ENCODE measurements at places on chromosomes 11 and 22.

DNA sequence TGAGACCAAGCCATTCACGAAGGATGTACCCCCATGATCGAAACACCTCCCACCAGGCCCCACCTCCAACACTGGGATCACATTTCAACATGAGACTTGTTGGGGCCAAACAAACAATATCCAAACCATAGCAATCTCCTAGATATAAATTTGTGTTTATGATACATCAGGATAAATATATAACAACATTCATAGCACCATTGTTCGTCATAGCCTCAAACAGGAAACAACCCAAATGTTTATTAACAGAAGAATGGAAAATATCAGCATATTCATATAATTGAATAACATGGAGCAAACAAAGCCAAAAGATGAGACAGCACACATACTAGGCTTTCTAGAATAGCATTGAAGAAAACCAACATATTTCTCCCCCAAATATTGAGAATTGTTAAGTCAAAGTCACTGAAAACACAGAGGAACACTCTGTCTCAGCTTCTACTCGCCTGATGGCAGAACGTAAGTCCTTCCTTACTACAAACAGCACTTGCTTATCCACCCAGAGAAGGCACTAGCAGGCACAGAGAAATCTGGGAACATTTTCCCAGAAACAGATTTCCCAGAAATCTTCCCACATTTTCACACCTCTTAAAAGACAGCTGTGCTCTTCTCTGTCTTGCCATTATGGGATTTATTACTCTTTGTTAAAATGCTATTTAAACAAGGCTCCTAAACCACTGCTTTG is 8.1 kb upstream of the GDPD4 start:
- no peak for DNase-seq

GRCh38 chr11:66066751-66067150 is 3.3 kb upstream of the PACS1 start:
- no peak for DNase-seq

GRCh38 chr11:55732936-55733335 is 40.3 kb upstream of the OR5D13 start:
- no peak for DNase-seq

GRCh38 chr11:123344790-123345357 is 85.2 kb upstream of the GRAMD1B start:
- DNase-seq: no peak

DNA sequence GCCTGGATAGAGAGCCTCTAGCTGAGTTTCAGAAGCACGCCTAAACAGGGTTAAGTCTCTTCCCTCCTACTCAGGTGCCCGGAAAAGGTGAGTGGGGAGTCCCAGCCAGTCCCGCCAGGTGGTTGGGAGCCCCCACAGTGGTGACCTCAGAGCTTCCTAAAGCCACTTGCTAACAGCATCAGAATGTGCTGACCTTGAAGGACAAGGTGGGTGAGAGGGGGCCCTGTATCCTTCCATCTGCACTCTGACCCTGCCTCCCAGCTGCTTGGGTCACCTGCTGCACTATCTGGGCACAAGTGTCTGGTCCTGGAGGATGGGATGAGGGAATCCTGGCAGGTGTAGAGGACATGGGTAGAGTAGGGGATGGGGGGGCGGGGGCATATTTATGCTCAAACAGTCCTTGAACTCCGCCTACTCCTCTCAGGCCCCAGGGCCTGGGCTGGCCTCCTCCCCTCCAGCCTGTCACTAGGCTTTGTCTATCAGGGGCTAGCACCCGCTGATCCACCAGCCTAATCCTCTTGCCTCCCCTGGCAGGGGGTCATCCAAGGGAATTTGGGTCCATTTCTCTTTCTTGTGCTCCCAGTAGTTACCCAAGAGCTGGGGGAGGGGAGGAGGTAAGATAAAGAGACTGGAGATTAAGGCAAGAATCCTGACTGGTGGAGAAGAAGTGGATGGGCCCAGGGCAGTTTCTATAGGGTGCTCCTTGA is 3.4 kb downstream of the USP2 start:
- DNase-seq: no peak

- no peak for DNase-seq
Observed at GRCh38 chr11:18452927-18453326, 2.7 kb upstream of the LDHAL6A start.

GRCh38 chr11:22787551-22788162 is 41.9 kb downstream of the SVIP start:
- no peak for DNase-seq

DNA sequence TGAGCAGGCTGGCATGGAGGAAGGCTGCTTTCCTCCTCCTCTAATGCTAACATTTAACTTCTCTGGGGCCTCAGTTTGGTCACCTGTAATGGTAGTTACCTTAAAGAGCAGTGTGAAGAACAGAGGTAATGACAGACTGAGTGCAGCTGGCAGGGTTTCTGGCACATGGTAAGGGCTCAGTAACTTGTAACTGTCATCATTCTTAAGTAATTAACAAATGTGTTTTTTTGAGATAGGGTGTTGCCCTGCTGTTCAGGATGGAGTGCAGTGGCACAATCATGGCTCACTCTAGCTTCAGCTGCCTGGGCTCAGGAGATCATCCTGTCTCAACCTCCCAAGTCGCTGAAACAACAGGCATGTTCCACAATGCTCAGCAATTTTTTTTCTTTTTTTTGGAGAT is 242.0 kb upstream of the SYN3 start:
- no peak for DNase-seq

- DNase-seq: no peak
Observed at GRCh38 chr11:35683728-35684339, 21.3 kb downstream of the TRIM44 start.

GRCh38 chr11:119584193-119585042 is 144.6 kb downstream of the NECTIN1 start:
- no peak for DNase-seq

- DNase-seq: no peak
Observed at GRCh38 chr22:36934418-36935312, 21.2 kb downstream of the CSF2RB start.

GRCh38 chr11:44568658-44569473 is 3.4 kb downstream of the CD82 start:
- peak; percentile 64 for DNase-seq

All from stimulated activated CD8-positive, alpha-beta memory T cell treated with anti-CD3 and anti-CD28 coated beads, Interleukin-15, amount 100 ng/mL, for 24 hours (primary cell).